Inflammatory macrophage treated with lipopolysaccharide for 4 hours (primary cell): ENCODE measurements at places on chromosomes 12 and 14.

GRCh38 chr14:58739674-58740073 is 101.9 kb downstream of the DACT1 start:
- peak; percentile 54 for DNase-seq

GRCh38 chr14:53237488-53237887 is 84.4 kb upstream of the DDHD1 start:
- DNase-seq, result no peak

DNA sequence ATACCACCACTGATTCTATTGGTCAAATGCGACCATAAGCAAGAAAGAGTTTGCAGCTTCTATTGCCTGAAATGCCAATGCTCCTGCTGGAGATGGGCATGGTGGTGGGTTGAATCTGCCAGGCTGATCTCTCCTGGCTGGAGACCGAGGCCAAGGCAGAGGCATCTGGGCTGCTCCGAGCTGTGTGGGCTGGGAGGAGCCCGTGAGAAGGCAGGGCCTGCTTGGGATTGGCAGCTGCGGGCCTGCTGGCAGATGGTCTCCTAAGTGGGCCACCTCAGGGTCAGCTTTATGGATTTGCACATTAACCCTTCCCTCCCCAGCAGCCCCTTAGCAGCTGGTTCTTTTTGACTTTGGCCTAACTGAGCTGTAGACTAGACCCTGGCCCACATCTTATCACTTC is 25.4 kb downstream of the SRRM4 start:
- DNase-seq, result no peak

GRCh38 chr14:89856871-89857345 is 97.6 kb downstream of the EFCAB11 start:
- no peak for DNase-seq

- peak; percentile 56 for DNase-seq
These were observed at the start of gene HOXC10 for GRCh38 chr12:53984901-53985691. TSS of gene HOXC10 (plus strand) at chr12:53985146. CDS start at chr12:53985260, 114 bp downstream.

- peak; percentile 66 for DNase-seq
These were observed 71.3 kb downstream of the DUSP6 start for GRCh38 chr12:89280833-89281538.

GRCh38 chr14:89616425-89616824 is 199.4 kb upstream of the FOXN3 start:
- DNase-seq, result no peak

- DNase-seq, result no peak
These were observed 33.5 kb downstream of the CFL2 start for GRCh38 chr14:34680806-34681479.

GRCh38 chr12:19972325-19973288 is 395.7 kb upstream of the PDE3A start:
- no peak for DNase-seq

DNA sequence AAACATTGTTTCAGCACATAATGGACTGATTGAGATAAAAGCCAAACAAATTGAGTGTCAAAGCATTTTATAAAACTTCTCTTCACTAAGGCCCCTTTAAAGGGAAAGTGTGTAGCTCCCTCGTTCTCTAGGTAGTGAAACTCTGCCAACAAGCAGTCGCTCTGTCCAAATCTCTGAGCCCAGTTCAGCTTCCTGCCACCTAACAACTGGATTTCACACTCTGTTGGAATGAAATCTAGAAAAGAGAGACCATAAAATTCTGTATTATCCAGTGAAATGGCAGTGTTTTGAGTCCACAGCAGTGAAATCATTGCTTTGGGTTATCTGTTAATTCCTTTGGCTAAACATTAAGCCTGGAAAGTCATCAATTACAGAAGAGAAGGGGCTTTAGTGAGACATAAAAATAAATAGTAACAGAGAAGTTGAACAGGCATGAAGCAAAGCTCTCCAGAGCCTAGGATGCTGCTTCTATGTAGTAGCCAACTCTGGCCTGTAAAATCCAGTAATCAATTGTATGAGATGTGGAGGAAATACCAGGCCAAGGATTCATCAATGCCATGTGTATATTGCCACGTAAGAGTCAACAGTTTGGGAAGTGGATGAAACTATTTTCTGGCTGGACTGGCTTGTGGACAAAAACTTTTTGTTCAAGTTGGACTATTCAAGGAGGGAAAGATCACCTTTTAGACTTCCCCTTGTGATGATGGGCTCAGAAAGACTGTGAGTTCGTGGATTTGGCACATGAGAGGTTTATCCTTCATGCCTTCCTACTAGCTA is 122.5 kb downstream of the WIF1 start:
- DNase-seq, result no peak

GRCh38 chr14:80695869-80696268 is 245.7 kb downstream of the CEP128 start:
- DNase-seq, result no peak

GRCh38 chr14:45253754-45254310 is 830 bp upstream of the MIS18BP1 start:
- DNase-seq, result no peak

DNA sequence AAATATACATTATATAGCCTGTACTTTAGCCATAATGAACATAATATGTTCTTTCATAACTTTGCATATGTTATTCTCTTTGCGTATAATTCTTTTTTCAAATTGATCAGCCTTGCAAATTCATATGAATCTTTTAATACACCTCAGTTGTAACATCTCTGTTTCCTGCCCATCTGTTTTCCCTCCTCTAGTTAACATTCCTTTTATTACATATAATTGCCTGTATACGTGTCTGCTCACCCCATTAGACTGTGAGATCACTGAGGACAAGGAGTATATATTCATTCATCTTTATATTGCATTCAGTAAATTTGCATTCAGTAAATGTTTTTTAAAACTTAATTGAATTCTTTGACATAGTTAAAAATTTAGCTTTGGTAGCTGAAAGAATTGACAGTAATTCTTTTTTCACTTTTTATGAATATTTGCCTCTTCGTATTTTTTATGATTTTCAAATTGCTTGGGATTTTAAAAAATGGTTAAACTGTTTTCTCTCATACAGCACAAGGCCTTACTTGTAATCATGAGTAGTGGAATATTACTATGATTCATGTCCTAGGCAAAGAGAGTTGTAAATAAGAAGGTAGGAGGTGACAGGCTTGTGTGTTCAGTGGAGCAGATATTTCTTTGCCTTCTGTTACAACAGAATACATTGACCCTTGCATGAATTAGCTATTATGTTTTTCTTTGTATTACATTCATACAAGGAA is 32.8 kb upstream of the KLHL42 start:
- DNase-seq, result no peak

GRCh38 chr14:21025371-21026273 is 761 bp upstream of the NDRG2 start:
- DNase-seq, result no peak

GRCh38 chr12:44816446-44817017 is 59.6 kb downstream of the NELL2 start:
- DNase-seq, result no peak

DNA sequence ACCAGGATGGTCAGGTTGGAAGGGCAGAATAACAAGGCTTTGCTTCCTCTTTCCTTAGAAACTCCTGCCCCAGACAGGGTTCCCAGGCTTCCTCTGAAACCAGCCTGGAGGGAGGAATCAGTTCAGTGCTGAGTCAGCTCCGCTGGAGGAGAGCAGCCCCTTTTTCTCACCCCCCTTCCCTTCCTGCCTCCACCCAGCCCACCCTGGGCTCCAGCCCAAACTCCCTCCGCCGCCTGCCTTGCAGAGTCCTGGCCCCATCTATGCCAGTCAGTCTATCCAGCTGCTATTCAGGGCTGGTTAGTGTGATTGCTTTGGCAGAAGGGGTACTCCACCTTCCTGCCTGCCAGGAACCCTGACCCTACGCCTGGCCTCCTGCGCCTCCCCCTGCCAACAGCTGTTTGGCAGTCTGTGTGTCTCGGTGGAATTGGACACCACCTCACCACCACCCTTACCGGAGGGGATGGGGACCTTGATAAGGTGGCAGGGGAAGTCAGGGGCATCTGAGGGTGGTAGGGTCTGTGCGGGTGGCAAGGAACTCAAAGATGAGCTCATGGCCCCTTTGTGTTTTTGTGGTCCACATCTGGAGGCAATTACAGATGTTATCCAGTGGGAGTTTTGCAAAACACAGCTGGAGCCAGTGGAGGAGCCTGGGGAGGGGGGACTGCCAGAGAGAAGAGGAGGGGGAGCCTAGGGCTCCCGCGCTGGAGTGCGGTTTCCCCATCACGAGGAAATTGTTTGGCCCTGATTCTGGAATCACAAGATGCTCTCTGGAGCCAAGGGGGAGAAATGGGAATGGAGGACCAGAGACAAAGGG is 12.2 kb downstream of the MMP14 start:
- peak; percentile 85 for DNase-seq

GRCh38 chr12:70619471-70620152 is 17.6 kb downstream of the PTPRB start:
- no peak for DNase-seq

- no peak for DNase-seq
These were observed 77.5 kb upstream of the CISTR start for GRCh38 chr12:53829130-53829819.

DNA sequence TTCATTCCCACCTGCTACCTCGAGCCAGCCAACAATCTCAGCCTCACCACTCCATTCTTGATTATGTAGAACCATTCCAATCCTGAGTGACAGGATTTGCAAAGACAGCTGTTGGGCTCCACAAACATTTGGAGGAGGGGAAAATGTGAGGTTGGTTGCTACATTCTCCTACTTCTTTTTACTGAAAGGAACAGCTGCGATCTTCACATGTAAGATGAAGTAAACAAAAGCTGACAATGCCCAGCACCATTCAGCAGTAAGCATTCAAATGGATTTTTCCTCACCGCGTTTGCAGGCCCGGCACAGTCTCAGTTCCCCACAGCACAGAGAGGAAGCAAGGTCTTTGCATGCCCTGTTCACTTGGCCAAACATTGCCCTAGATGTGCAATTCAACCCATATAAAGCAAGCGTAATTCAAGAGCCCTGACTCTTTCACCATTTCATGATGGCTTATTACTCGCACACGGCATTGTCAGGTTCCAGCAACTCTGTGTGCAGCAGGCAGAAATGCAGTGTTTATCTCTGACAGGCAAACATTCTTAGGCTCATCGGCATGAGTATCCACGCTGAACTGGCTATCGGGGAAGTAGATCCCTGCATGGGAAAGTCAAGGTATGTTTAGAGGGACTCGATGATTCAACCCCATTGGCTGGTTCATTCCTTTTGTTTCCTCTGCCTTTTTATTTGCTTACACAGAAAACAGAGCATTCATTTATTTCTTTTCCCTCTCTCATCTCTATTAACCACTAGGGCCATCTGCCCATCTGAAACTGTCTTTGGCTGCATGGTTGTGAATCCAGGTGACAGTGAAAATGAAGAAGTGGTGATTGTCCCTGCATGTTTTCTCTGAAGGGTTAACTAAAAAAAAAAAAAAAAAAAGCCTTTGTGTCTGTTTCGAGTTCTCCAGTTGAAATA is 236.1 kb upstream of the PLEKHG7 start:
- DNase-seq, result peak; percentile 75

DNA sequence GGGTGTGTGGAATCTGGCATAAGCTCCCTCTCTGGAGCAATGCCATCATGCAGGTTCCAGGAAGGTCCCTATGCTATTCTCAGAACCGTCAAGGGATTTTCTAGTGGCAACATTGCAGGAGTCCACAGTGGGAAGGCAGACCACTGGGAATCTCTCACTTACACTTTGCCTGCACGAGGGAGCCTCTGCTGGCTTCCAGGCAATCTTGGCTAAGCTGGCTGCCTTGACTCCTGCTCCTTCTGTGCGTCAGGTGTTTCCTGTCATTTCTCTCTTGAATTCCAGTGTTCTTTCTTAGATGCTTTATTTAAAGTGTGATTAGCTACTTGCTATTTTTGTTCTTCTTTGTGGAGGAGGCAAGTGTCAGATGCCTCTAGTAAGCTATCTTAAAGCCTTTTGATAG is 414.0 kb upstream of the ATP2B1 start:
- DNase-seq, result no peak

- peak; percentile 59 for DNase-seq
These were observed 1.8 kb downstream of the PLBD2 start for GRCh38 chr12:113359939-113360748.

DNA sequence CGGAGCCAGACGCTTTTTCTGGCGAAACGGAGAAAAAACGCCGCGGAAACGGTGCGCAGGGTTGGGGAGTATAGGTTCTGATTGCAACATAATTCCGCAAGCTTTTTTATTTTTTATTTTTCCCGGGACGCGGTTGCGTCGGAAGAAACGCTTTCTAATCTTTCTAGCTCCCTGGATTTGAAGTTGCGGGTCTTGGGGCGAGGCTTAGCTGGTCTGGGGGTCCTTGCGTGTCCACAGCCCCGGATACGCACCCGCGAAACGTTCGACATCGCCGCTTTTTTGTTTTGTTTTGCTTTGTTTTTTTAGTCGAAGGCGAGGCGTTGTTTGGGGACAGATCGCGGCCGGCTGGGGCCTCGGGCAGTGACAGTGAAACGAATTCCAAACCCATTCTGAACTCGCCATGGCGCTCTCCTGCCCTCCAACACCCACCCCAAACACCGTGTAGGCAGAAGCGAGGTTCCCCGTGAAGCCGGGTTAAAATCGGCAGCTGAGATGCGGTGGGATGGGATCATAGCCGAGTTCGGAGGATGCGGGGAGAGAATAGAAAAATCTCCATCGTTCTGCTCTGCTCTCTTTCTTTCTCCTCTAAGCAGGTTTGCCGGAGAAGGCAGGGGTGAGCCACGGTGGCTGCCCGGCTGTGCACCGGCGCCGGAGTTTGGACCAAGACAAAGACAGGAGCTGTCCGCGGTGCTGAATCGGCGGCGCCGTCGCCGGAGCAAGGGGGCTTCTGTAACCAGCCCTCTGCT is 8.1 kb upstream of the LHX5 start:
- no peak for DNase-seq
